Activated T-helper 1 cell treated with anti-CD3 and anti-CD28 coated beads, Interleukin-12 subunit alpha, Interleukin-12 subunit beta, Interleukin-2, Interleukin-4 antibody, amounts not matched to agents 30 ng/mL and 10 ng/mL and 1 ng/mL, durations not matched to agents 14 hours and 24 hours and 36 hours (primary cell): ENCODE measurements at places on chromosomes 16 and 17. TPM values are rescaled to one million over a fixed set of nuclear protein-coding genes. Genes with fewer than 3 reads are reported as not detected.

GRCh38 chr17:7025245-7025644, 2.4 kb downstream of the BCL6B start:
- DNase-seq: no peak

DNA sequence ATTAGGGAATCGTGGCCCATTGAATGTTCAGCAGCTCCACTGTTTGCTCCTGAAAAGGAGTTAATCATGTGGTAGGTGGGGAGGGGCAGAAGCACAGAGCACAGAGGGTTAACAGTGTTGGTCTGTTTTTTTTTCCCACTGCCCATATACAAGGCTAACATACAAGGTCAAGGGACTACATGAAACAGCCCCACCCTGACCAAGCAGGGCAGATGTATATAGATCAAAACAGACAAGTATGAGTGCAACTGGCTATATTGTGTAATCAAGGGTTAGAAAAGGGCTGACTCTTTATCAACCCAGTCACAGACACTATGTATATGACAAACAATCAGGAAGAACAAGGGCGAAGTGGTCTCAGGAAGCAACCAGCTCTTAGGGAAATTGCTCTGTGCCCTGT, 186.6 kb upstream of the CDH11 start:
- no peak for DNase-seq

- no peak for DNase-seq
These were observed 152.7 kb upstream of the CDH11 start for GRCh38 chr16:65274566-65274965.

DNA sequence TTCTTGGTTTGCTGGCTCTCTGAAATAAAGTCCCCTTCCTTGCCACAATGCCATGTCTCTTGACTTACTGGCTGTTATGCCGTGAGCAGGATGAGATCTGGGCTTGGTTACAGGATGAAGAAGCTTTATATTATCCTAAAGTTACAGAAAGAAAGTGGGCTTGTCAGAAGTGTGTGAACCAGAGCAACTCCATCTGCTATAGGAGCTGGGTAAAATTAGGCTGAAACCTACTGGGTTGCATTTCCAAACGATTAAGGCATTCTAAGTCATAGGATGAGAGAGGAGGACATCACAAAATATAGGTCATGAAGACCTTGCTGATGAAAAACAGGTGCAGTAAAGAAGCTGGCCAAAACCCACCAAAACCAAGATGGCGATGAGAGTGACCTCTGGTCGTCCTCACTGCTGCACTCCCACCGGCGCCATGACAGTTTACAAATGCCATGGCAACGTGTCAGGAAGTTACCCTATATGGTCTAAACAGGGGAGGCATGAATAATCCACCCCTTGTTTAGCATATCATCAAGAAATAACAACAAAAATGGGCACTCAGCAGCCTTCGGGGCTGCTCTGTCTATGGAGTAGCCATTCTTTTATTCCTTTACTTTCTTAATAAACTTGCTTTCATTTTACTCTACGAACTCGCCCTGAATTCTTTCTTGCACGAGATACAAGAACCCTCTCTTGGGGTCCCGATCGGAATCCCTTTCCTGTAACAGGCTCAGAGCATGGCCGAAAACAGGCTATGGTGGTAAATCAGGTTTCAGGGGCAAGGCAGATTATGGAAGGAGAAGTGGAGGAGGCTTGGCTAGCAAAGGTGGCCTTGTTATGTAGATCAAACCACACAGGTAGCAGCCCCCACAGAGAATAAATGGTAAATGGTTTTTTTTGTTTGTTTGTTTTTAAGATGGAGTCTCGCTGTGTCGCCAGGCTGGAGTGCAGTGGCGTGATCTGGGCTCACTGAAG, 81.3 kb upstream of the C16orf82 start:
- no peak for DNase-seq

GRCh38 chr16:78796221-78796866, 696.9 kb downstream of the WWOX start:
- no peak for DNase-seq

DNA sequence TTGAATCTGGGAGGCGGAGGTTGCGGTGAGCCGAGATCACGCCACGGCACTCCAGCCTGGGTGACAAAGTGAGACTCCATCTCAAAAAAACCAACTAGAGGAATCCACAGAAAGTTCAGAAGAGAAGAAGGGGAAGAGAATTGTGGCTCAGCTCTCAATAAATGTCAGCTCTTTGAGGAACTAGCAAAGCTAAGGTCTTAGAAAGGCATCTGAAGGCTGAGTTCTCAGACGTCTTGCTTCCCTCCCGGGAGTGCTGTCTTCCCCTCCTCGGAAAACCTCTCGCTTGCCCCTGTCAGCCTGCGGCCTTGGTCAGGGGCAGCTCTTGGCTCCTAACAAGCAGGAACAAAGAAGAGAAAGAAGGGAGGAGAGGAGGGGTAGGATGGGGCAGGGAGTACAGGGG, 5.3 kb downstream of the SHPK start:
- DNase-seq: no peak

GRCh38 chr17:16407911-16408588, 7.3 kb upstream of the TRPV2 start:
- DNase-seq: no peak

DNA sequence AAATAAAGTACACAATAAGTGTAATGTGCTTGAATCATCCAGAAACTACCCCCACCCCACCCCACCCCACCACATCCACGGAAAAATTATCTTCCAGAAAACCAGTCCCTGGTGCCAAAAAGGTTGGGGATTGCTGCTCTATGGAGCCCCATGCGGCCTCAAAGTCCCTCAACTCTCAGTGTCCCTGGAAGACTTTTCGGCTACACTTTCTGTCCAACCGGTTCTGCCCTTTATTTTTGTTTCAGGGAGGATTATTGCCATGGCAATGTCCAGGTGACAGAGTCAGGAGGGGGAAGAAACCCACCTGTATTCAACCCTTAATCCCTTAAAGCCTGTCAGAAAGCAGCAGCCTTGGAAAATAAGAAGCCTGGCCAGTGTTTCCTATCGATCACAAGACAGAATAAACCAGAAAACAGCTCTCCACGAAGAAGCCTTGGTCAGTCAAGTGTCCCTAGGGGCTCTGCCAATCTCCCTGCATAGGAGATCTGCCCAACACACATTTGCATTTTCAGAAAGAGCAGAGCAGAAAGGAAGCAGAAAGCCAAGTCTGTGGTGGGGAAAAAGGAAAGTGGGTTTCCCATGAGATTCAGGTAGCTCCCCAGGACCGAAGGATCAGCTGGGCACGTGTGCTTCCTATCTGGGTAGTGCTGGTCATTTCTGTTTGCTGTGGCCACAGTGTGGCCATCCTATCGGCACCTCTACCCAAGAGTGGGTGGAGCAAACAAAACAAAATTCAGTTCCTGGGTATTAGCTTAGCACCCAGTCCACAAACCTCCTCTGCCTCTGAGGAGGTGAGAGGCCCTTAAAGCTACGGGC, 342.7 kb downstream of the SOX9 start:
- DNase-seq: no peak

Gene LCAT
- 12.7 and 20.3 TPM in 2 replicates for total RNA-seq

Gene SSTR5
- not detected in 2 replicates for total RNA-seq

Gene TEDC2
- total RNA-seq: 41.0 and 43.9 TPM in 2 replicates

Gene GAST
- not detected in 2 replicates for total RNA-seq
